Activated CD8-positive, alpha-beta memory T cell treated with anti-CD3 and anti-CD28 coated beads, Interleukin-2, amount 50 U/mL, for 4 hours (primary cell): ENCODE measurements at places on chromosomes 4 and X.

GRCh38 chrX:72169008-72169728 is 12.4 kb upstream of the PIN4 start:
- DNase-seq, result peak; percentile 16

GRCh38 chrX:9164533-9165426 is 130.9 kb upstream of the FAM9B start:
- DNase-seq, result no peak

GRCh38 chr4:102514298-102514964 is 13.3 kb downstream of the NFKB1 start:
- DNase-seq, result no peak

- DNase-seq, result no peak
These were observed 4.0 kb upstream of the SLC49A3 start for GRCh38 chr4:692771-693554.

DNA sequence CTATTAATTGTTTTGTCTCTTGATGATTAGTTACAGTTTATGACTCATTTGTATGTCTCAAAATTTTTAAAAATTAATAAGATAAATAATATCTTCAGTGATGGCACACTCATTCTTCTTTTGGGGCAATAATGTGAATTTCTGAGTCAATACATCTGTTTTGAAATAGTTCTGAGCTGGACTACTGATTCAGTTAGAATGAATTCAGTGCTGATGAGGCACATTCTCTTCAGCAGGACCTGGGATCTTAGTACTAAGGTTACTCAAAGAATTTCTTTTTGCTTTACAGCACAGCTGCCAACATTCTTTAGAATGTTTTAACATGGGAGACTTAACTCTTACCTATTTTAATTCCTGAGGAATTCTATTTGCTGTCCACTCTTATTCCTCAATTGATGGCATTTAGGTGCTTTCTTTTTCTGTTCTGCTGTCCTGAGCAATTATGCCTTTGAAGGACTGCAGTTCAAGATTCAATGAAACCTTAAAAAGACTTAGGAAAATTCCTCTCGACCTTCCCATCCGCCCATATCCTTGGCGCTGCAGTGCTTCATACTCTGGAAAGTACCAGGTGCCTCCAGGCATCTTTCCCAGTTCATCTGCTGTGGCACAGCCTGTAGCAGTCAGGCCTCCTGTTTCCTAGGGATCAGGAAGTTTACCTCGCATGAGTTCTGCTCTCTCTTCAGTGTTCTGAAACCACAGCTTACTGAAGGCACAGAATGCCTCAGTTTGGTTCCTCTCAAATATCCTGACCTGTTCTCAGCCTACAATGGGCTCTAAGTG is 213.7 kb downstream of the FSTL5 start:
- DNase-seq, result no peak

GRCh38 chr4:16617435-16617834 is 281.0 kb downstream of the LDB2 start:
- DNase-seq, result no peak

DNA sequence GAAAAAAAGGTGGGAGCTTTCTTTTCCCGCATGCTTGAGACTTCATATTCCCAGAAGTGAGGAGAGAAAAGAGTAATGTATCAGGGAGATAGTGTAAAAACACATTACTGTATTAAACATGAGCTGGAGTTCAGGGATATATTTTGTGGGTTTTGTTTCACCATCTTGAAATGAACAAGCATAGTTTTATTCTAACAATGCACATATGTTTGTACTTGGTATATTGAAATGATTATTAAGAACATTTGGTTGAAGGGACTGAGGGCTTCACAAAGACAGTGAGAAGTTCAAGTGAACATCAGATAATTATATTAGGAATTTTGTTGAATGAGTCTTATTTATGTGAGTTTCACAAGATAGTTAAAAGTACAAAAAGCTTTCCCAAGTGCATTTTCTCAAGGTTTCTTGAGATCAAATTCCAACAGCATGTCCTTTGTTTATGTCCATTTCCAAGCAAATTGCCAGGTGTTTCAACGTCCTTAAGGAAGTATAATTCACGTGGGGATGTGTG is 368.8 kb downstream of the ANKRD50 start:
- DNase-seq, result no peak

GRCh38 chr4:148477276-148477675 is 35.1 kb upstream of the NR3C2 start:
- no peak for DNase-seq
